Activated CD8-positive, alpha-beta memory T cell treated with anti-CD3 and anti-CD28 coated beads for 24 hours (primary cell): ENCODE measurements at places on chromosomes 1 and 21.
A peak's percentile ranks its signal among the peaks of the same experiment; 100 is the strongest.

- no peak for DNase-seq
These were observed 96.8 kb upstream of the RUNX3 start for GRCh38 chr1:25026730-25027450.

DNA sequence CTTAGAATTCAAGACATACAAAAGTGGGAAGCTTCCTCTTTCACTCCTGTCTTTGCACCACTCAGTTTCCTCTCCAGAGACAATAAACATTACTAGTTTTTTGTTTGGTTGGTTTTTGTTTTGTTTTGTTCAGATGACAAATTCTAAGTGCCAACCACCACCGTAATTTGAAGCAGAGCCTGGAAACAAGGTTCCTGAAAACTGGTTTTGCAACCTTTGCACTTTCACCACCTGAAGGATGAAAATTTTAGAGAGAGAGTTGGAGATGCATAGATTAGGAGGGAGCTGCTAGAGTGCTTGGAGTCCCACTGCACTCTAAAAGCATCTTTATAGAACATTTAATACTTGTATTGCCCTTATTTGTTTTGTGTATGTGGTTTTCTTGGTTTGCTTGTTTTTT is 20.2 kb upstream of the MGST3 start:
- DNase-seq: no peak

- DNase-seq: peak; percentile 86
These were observed 19.8 kb upstream of the SARS1 start for GRCh38 chr1:109193653-109194590.

- no peak for DNase-seq
These were observed 101.2 kb downstream of the GDAP2 start for GRCh38 chr1:117828201-117828600.

DNA sequence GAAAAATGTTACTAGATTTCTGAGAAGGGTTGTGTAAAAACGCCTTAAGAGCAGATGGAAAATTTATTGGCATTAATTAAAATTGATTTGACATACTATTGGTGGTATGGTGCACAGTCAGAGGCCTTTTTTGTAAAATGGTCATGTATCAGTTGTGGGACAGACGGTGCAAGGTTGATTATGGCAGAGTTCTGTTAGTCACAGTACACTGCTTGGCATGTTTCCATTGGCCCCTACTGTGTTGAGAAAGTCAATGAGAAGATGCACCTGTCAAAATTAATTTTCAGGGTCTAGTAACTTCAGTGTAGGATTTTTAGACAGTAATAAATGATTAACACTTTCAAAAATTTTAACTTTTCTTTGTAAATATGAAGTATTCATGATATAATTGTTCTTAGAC is 4.4 kb downstream of the B3GALT2 start:
- DNase-seq: no peak

DNA sequence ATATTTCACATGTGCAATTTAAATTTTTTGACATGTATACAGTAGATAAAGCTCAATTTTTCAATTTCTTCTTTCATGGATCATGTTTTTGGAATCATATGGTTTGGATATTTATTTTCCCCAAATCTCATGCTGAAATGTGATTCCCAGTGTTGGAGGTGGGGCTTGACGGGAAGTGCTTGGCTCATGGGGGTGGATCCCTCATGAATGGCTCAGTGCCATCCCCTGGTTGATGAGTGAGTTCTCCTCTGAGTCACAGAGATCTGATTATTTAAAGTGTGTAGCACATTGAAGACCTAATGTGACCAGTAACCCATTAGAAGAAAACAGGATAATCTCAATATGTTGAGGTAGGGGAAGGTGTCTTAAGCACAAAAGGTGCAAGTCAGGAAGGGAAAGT is 9.1 kb upstream of the IFI16 start:
- DNase-seq: no peak

- no peak for DNase-seq
These were observed 549 bp downstream of the MSH4 start for GRCh38 chr1:75797273-75797588.

- no peak for DNase-seq
These were observed 131.8 kb downstream of the CCDC185 start for GRCh38 chr1:223524930-223525451.

DNA sequence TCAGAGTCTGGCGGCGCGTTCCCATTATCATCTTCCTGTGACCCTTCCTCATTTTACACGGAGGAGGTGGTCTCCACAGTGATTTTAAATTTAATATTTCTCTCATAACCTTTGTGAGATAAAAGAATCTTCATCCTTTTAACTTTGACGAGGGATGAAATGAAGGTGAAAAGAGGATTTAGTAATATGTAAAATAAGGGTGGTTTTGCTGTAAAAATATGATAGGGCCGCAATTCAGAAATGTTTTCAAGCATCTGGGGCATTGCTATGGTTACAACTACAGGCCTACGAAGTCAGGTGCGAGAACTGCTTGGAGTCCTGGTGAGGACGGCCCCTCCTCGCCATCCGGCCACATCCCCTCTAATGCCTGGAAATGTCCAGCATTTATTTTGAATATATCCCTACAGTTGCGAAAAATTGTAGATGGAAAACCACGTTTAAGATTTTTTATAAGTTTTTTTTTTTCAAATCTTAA is 422 bp upstream of the RSBN1 start:
- no peak for DNase-seq

DNA sequence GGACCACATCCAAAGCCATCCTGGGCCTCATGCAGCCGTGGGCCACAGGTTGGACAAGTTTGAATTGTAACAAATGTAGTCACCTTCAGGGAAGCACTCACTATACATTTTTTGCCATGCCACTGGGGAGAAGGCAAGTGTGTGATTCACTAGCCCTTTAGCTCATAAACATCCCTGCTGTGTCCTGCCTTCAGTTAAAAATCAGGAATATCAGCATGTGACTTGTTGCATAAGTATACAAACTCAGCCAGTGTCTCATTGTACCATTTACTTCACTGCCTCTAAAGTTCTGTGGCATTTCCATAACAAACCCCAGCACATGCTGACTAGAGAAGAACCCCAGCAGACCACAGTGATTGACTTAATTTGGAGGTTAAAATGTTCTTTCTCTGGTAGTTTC is 142.0 kb upstream of the C1orf105 start:
- no peak for DNase-seq

- DNase-seq: no peak
These were observed 17.9 kb downstream of the PROX1 start for GRCh38 chr1:214005708-214006107.

DNA sequence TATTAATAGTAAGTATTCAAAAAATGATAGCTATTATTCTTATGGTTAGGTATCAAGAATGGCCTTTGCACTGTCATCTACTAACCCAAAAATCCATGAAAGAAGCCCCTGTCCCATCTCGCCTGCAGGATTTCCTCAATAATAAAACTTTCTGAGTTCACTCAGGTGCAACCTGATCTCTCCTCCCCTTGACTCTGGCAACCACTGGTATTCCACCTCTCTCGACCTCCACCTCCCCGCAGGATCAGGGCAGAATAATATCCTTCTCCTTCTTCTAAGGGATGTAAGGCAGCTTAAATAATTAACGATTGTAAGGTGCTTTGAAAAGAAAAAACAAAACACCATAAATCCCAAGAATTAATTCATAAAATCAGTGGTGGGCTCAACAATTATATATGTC is 359.3 kb downstream of the PLPP3 start:
- no peak for DNase-seq

- DNase-seq: no peak
These were observed at the start of gene F13B for GRCh38 chr1:197066719-197067456. Gene F13B, minus strand, starts transcription at chr1:197067260. Its CDS starts 37 bp downstream, at chr1:197067223.

- DNase-seq: no peak
These were observed 40.9 kb downstream of the FASLG start for GRCh38 chr1:172699695-172700227.

DNA sequence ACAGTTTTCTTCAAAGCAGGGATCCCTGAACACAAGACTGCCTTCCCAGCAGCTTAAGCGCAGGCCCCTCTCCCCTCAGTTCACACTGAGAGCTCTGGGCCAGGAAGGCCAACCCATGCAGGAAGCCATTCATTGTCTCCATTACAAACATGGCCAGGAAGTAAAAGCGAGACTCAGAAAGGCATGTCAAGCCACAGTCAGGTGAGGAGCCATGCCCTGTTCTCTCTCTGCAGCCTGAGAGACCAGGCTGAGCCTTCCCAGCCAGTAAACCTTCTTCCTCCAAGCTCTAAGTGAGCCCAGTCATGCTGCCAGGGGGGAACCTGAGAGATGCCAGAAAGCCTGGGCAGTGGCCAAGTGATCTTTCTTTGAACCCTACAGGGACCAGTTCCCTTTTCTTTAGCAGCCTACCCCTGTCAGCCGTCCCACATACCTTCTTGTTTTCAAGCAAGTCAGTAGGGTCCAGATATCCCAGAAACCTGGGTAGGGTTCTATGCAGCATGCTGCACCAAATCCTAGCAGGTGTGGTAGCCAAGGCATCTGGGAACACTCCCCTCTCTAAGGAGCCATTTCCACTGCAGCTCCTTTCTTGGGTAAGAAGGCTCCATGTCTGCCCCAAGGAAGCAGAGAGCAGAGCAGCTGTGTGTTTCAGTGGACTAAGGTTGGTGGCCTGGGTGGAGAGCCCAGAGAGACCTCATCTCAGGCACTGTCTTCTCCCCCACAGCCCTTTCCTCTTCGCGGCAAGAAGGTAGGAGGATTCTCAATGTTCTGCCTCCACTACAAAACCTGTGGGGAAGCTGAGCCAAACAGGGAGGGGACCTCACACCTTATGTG is 977 bp downstream of the TRAF3IP3 start:
- DNase-seq: peak; percentile 81

DNA sequence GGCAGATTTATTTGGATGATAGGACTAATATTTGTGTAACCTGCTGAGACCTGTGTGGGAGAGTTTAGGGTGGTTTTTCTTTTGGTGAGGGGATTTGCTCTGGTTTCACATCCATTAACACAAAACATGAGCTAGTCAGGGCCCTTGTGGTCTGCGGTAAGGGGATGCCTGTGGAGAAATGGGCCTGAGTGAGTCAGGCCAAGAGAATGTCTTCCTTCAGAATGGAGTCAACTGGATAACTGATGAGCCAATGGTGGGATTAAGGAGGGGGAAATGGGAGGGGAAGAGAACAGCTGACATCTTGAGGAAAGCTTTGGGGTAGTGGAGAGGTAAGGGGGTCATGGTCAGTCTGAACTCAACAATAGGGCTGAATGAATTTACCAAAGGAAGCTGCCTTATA is 13.9 kb downstream of the WNT2B start:
- no peak for DNase-seq

- DNase-seq: peak; percentile 79
These were observed 710 bp upstream of the HYI start for GRCh38 chr1:43454270-43455011.

GRCh38 chr1:33347650-33347992 is 26.7 kb upstream of the A3GALT2 start:
- no peak for DNase-seq

GRCh38 chr1:188857526-188858087 is 1620.1 kb downstream of the BRINP3 start:
- no peak for DNase-seq

GRCh38 chr1:17498214-17498613 is 41.3 kb upstream of the ARHGEF10L start:
- DNase-seq: no peak

DNA sequence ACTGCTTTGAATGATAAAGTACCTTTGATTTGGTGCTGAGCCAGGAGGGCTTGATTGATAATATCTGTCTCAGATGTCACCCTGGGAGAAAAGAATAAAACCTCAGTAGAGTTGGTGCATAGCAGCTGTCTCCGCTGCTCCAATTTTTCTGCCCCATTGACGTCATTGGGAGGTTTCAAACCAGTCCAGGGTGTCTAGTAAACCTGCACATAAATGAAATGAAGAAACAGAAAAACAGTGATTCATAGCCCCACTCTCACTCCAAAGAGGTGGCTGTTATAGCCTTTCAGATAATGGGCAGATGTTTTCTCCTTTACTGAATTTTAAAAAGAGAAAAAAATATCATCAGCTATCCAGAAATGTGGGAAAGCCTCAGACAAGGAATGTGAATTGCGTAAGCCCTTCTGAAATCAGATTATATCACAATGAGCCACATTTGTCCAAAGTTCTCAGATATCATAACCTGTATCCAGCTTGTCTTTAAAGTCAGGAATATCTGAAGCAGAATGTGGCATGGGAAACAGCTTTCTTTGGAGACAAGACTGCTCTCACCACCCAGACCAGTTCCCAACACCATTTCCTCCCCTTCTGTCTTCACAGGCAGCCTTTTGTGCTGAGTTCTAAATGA is 351.3 kb upstream of the SGIP1 start:
- no peak for DNase-seq

- DNase-seq: no peak
These were observed 17.7 kb downstream of the DDAH1 start for GRCh38 chr1:85447006-85447943.

GRCh38 chr1:58162952-58163550 is 383.5 kb downstream of the OMA1 start:
- no peak for DNase-seq

DNA sequence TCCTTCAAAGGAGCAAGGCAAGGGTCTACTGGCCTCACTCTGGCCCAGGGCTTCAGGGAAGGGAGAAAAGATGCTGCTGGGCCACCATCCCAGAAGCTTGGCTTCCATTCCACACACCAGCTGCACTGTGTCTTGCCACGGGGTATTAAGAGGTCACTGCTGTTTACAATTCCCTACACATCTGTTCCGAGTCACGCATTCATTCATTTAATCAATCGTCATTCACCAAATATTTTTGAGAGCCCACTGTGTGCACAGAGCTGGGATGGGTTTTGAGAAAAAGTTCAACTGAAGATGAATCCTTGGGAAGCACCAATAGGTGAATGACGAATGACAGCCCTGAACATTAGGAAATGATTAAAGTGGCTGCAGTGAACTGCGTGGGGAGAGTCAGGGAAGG is 101.7 kb downstream of the NAV1 start:
- no peak for DNase-seq

GRCh38 chr1:63590166-63590560 is 3.0 kb upstream of the PGM1 start:
- no peak for DNase-seq

DNA sequence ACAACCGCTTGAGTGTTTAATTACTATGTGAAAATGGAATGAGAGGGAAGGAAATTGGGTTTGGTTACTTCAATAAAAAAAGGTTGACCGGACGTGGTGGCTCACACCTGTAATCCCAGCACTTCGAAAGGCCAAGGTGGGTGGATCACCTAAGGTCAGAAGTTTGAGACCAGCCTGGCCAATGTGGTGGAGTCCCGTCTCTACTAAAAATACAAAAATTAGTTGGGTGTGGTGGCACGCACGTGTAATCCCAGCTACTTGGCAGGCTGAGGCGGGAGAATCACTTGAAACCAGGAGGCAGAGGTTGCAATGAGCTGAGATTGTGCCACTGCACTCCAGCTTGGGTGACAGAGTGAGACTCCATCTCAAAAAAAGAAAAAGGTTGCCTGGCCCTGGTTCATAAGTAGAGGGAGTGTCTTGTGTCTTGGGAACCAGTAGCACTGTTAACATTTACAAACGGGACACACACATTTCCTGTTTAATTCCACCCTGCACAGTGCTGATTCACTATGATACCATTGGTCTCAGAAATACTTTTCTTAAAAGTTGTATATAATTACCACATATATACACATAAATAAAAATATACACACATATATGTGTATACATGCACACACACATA is 27.6 kb upstream of the CLDN14 start:
- DNase-seq: no peak

- no peak for DNase-seq
These were observed 362.7 kb upstream of the B3GALT2 start for GRCh38 chr1:193549081-193549480.

GRCh38 chr1:173330149-173330951 is 123.2 kb upstream of the TNFSF4 start:
- DNase-seq: no peak
